ENCODE measurements at places on chromosomes 2 and 18.

- DNase-seq, result no peak
These were observed 141.5 kb upstream of the HAAO start for GRCh38 chr2:42933824-42934254.

DNA sequence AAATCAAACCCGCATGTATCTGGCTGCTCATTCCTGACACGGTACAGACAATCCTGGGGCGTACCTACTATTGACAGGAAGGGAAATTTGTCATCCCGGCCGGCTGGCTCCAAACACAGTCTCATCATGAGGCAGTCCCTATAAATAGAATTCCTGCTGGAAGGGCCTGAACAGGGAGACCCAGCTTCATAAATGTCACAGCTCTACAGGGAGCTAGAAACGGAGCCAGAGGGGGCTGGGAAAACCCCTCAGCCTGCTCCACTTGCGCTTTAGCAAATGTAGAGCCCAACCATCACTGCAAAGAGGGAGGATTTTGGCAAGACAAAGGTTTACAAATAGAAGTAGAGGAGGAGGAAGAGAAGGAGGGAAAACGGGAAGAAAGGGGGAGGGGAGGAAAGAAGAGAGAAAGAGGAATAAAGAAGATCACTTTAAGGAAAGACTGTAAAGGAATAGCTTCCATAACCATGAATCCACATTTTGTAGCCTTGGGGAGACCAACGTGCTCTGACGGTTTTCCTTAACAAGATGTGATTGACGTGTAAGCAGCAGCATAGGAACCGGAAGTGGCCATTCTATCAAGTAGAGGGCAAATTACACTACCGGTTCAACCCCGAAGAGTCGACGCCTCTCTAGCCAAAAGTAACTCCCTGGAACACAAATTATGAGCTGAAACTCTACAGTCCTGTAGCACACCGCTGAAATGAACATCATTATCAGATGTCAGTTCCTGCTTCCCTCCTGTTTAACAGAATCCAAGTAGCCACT lies 56.8 kb upstream of the TTN start:
- DNase-seq, result no peak

- DNase-seq, result no peak
These were observed 97.8 kb upstream of the SLC35G4 start for GRCh38 chr18:11511434-11512095.

GRCh38 chr2:84613082-84613481 lies 96.8 kb downstream of the DNAH6 start:
- no peak for DNase-seq

DNA sequence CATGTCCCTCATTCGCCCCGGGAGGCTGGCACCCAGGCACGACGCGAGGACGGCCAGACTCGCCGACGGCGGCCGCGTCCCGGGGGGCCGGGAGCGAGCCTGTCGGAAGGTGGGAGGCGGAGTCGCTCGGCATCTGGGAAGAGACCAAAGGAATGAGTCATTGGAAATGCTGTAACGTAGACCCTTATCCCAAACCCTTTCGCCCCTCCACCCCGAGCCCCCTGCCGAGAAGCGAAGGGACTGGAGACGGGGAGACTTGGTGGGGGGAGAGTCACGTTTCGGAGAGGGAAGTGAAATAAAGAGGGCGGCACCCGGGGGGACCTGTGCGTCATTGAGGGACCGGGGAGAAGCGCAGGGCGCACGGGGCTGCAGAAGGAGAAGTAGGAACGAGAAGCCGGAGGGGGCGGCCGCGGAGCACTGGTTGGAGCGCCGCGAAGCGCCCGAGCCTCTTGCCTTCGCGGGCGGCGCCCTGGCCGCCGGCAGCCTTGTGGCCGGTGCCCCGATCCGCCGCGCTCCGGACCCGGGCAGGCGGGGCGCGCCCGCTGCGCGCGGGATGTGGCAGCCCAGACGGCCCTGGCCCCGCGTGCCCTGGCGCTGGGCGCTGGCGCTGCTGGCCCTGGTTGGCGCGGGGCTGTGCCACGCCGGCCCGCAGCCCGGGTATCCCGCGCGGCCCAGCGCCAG lies at the start of gene EMILIN2:
TSS of gene EMILIN2 (plus strand) at position 371 of the 681 bp plus-strand sequence. CDS start at position 554, 183 bp downstream.
- DNase-seq, result peak; percentile 83

DNA sequence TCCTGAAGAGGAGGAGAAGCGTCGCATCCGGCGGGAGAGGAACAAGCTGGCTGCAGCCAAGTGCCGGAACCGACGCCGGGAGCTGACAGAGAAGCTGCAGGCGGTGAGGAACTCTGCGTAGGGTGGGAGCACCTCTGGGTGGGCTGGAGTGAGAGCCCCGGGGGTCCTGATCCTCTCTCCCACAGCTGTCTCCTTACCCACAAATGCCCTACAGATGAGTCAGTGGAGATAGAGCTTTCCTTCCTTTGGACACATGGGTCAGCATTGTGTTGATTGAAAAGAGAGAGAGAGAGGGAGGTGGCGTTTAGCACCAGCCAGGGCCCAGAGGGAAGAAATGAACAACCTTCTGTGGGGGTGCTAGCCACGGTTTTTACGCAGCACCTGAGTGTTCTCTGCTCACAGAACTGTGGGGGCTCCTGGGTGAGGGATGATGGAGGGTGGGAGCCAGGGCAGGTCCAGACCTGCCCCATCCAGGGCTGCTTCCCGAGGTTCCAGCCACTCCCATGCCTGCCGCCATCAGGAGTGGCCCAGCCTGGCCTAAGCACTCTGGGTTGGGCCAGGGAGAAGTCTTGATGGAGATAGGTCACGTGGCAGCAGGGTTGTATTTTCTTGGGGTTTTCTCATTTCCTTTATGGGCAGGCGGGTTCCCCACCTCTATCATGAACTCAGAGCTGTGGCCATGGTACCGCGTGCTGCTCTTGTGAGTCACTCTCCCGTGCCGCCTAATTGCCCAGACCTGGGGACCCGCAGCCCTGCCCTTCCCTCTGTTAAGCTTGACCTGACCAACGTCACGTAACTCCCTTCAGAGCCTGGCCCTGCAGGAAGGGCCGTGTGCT lies 16.3 kb downstream of the FOSL2 start:
- DNase-seq, result no peak

DNA sequence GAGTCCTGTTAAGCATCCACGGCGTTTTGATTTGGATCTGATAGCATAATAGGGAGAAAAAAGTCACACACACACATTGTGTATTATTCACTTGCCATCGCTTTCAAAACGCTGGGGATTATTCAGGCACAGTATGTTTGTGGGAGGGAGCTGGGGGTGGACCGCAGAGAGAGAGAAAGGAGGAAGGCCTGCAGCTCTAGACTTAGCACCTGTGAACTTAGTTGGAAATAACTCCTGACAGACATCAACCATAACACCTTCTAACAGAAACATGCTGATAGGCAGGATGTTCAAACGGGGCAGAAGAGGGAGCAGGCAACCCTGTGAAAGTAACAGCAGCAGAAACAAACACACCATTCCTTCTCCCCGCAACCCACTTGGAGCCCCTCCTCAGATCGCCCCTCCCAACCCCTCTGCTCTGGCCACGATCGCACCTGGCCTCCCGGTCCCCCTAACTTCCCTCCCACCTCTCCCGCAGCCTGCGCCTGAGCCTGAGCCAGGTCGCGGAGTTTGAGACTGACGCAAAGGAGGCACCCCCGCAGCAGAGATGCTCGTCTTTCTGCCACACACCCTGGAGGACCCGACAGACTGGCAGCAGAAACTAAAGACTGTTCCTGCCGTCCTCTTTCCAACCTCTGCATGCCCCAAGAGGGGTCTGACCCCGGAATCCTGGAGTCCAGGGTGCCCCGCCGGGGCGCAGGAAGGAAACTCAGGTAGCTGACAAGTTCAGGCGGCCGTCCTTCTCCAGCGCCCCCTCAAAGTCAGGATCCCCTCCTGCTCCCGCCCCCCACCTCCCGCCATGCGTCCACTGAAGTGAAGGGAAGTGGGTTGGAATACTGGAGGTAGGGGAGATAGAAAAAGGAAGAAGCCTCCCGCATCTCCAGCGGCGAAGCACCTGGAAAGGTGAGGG lies 738 bp downstream of the CHST9 start:
- DNase-seq, result peak; percentile 28

DNA sequence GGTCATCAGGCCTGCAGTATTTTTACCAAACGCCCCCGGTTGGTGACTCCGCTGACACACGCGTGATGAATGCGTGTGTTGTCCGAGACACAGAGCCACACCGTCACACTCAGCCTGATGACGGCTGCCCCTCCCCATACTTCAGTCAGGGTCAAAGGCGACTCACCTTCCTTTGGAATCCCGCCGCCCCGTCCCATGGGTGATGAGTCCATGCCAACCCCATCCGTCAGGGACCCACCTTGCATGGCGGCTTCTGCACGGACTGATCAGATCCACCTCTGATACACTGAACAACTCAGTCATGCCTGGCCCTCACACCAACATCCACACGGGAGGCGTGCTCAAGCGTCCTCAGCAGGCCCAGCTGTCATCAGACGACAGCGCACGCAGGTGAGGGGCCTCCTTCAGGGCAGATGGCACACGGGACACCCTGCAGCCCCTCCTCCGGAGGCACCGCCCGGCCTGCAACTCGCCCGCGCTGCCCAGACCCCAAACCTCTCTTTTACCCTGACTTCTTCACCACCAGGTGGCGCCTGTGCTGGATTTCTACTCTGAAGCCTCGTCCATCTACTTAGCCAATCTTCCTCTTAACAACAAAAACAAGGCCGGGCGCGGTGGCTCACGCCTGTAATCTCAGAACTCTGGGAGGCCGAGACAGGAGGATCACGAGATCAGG lies 89.2 kb downstream of the ZNF516 start:
- DNase-seq, result peak; percentile 71

DNA sequence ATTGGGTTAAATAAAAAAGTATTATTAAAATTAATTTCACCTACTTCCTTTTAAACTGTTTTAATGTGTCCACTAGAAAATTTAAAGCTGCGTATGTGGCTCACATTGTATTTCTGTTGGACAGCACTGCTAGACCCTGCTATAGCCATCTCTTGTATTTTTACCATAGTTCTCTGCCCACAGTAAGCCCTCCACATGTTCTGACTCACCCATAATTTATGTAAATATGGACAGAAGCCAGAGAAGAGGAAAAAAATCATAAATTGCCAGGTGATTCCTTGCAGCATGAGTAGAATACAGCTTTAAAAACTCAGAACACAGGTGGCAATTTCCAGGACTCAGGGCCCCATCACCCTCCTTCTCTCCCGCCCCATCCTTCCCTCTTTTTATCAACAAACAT lies 142.4 kb upstream of the MEX3C start:
- no peak for DNase-seq

DNA sequence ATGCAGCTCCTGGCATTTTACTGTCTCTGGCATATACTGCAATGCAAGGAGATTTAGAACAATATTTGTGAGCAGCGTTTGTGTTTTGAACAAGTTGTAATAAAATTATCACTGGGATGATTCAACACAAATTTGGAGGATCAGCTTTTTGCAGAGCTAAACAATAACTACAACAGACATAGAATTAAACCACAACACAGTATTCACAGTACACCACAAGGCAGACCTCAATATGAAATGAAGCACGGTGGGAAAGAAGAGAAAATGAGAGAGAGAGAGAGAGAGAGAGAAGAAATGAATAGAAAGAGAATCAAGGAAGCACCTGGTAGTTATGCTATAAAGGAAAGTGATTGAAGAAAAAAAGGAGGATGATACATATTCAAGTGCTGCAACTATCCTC lies 39.4 kb downstream of the HOXD1 start:
- no peak for DNase-seq

DNA sequence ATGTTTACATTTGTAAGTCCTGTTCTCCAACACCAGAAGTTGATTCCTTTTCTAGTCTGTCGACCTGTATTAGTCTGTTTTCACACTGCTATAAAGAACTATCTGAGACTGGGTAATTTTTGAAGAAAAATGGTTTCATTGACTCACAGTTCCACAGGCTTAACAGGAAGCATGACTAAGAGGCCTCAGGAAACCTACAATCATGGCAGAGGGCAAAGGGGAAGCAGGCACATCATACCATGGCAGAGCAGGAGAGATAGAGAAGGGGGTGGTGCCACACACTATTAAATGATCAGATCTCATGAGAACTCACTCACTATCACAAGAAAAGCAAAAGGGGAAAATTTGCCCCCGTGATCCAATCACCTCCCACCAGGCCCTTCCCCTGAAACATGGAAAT lies 112.8 kb upstream of the MAP3K20 start:
- DNase-seq, result no peak
